SIG-M5 (cell line): ENCODE measurements at places on chromosomes 13 and 19.

DNA sequence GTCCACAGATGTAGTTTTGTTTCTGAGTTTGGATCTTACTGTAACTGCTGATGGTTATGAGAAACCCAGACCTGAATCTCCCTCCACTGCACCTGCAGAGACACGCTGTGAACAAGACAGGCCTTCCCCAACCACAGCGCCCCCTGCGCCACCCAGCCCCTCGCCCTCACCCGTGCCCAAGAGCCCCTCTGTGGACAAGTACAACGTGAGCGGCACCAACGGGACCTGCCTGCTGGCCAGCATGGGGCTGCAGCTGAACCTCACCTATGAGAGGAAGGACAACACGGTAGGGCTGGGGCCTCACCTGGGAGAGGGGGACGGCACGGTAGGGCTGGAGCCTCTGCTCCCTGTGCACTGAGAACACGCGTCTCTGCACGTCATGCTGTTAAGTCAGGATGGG, 22.3 kb downstream of the LAMP1 start:
- no peak for DNase-seq

DNA sequence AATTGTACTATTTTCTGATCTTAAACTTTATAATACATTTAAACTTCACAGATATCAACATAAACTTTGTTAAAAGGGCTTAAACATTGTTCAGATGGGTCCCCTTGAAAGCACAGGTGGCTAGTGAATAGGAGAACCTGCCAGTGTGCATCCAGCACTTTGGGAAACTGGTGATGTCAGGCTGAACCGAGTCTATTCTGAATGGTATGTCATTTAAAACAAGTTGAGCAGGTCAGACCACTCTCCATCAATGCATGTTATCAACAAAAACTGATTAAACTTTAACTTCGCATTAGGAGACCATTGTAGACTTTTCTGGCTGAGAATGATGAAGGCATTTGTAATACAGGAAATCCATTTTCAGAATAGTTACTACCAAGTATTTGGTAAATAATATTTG, 50.1 kb upstream of the FREM2 start:
- DNase-seq = no peak

GRCh38 chr13:67614013-67614412, 383.9 kb upstream of the PCDH9 start:
- no peak for DNase-seq

DNA sequence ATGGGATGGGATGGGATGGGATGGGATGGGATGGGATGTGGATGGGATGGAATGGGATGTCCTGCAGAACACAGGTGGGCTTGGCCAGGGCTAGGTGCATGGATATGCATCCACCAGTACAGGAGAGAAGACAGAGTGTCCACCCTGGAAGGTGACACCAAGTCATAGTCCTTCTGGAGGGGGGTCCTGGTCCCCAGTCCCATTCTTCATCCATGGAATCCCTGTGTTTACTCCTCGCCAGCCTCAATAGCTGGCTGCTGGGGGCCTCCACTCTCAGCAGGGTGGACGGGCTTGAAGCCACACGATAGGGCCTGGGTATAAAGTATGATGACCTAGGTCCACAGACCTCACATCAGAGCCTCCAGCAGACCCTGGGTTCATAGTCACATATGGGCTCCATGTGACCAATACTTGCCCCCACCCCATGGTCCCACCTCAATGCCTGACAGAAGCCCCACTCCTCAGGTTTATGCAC, 40.1 kb downstream of the RFX2 start:
- no peak for DNase-seq

DNA sequence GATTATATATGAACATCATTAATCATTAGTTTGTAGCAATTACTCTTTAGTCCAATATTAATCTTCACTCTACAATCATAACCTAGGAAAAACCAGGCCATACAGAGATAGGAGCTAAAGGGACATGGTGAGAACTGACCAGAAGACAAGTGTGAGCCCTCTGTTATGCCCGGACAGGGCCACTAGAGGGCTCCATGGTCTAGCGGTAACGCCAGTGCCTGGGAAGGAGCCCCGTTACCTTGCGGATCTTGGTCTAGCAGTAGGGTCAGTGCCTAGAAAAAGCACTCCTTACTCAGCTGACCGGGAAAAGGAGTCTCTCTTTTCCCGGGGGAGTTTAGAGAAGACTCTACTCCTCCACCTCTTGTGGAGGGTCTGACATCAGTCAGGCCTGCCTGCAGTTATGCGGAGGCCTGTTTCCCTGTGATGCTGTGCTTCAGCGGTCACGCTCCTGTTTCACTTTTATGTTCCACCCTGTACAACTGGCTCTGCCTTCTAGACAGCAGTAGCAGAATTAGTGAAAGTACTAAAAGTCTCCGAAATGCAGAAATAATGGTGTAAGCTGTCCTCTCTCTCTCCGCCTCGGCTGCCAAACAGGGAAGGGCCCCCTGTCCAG, 13.8 kb downstream of the OR7D4 start:
- DNase-seq = no peak

DNA sequence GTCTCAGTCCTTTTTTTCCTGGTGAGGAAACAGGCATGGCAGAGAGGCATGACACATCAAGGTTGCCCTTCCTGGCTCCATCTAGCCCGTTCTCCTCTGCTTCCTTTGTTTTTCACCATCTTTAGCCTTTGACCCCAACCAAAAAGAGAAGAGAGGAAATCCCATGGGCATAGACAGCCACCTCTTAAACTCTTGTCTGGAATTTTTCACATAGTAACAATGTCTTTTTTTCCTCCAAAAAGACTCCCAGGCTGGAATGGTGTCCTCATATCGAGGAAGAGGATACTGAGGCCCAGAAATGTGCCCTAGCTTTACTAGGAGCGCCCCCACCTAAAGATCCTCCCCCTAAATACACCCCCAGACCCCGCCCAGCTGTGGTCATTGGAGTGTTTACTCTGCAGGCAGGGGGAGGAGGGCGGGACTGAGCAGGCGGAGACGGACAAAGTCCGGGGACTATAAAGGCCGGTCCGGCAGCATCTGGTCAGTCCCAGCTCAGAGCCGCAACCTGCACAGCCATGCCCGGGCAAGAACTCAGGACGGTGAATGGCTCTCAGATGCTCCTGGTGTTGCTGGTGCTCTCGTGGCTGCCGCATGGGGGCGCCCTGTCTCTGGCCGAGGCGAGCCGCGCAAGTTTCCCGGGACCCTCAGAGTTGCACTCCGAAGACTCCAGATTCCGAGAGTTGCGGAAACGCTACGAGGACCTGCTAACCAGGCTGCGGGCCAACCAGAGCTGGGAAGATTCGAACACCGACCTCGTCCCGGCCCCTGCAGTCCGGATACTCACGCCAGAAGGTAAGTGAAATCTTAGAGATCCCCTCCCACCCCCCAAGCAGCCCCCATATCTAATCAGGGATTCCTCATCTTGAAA, at the start of gene GDF15:
TSS of gene GDF15 (plus strand) at position 484 of the 868 bp plus-strand sequence. CDS start at position 516, 32 bp downstream.
- no peak for DNase-seq

DNA sequence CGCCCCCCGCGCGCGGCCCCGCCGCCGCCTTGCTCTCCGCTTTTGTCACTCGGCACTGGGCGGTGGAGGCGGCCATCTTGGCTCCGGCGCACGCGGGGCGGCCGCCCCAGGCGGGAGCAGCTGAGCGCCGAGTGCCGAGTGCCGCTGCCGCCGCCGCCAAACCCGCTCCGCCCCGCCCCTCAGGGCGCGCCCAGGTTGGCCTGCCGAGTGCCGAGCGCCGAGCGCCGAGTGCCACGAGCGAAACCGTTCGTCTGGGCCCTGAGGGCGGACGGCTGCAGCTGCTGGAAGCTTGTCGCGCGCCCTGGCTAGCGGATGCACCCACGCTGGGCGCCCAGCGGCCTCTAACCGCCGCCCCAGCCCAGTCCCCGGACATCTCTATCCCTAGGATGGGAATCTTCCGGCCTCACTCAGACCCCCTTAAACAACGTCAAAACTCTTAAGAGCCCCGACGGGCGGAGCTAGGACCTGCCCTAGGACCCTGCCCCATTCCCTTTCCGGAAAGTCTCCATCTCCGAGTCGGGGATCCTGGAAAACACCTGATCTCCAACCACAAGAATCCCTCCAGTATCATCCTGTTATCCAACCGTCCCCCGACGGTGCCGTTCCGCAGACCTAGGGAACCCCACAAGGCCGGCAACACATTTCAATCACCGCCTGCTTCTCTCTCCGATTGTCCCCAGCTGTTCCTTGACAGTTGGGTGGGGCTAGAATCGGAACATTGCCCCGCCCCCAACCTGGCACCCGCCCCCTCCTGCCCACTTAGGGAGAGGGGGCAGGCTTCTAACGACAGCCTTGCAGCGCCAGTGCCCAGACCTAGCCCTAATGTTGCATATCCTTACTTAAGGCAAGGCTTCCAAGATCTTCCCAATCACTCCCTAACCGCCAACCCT, 14.1 kb upstream of the AKAP8L start:
- no peak for DNase-seq

- DNase-seq = no peak
Measured at GRCh38 chr13:110398564-110399507, 91.8 kb downstream of the COL4A2 start.

- DNase-seq = no peak
Measured at GRCh38 chr13:64758521-64759244, 2471.5 kb downstream of the PCDH9 start.

GRCh38 chr19:10662384-10663251, 8.5 kb downstream of the ILF3 start:
- DNase-seq = no peak

- DNase-seq = no peak
Measured at GRCh38 chr13:38543561-38543960, 143.3 kb upstream of the FREM2 start.

GRCh38 chr13:26508885-26509284, 48.6 kb upstream of the WASF3 start:
- no peak for DNase-seq

- no peak for DNase-seq
Measured at GRCh38 chr19:53906211-53907192, 2.6 kb upstream of the CACNG7 start.

- DNase-seq = no peak
Measured at GRCh38 chr13:105207572-105208293, 1327.7 kb downstream of the EFNB2 start.

GRCh38 chr19:12944104-12944674, 1.5 kb upstream of the RAD23A start:
- no peak for DNase-seq

DNA sequence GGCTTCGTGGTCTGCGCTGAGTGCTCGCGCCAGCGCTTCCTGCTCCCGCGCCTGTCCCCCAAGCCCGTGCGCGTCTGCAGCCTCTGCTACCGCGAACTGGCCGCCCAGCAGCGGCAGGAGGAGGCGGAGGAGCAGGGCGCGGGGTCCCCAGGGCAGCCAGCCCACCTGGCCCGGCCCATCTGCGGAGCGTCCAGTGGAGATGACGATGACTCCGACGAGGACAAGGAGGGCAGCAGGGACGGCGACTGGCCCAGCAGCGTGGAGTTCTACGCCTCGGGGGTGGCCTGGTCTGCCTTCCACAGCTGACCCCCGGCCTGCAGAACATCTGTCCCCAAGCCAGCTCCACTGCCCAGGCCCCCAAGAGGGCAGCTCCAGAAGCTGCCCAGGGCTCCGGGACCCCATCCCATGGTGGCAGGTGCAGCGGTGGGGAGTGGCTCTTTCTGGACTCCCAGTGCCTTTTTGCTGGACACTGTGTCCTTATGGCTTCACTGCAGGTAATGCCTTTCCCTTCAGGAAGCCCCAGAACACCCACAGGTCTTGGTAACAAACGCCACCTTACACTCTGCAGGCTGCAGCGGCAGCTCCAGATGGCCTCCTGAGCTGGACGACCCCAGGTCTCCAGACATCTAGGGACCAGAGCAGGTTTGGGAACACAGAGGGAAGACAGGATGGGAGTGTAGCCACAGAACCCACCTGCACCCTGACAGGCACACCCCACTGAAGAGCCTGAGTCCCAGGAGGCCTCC, 9.3 kb downstream of the PLEKHF1 start:
- DNase-seq = no peak

- DNase-seq = peak; percentile 66
Measured at GRCh38 chr13:80399340-80400163, 58.6 kb upstream of the SPRY2 start.

GRCh38 chr13:31963631-31964030, 67.9 kb upstream of the FRY start:
- DNase-seq = no peak

- DNase-seq = no peak
Measured at GRCh38 chr19:1218751-1219567, 13.4 kb downstream of the STK11 start.

- no peak for DNase-seq
Measured at GRCh38 chr19:52778811-52779210, 7.8 kb downstream of the ZNF600 start.

DNA sequence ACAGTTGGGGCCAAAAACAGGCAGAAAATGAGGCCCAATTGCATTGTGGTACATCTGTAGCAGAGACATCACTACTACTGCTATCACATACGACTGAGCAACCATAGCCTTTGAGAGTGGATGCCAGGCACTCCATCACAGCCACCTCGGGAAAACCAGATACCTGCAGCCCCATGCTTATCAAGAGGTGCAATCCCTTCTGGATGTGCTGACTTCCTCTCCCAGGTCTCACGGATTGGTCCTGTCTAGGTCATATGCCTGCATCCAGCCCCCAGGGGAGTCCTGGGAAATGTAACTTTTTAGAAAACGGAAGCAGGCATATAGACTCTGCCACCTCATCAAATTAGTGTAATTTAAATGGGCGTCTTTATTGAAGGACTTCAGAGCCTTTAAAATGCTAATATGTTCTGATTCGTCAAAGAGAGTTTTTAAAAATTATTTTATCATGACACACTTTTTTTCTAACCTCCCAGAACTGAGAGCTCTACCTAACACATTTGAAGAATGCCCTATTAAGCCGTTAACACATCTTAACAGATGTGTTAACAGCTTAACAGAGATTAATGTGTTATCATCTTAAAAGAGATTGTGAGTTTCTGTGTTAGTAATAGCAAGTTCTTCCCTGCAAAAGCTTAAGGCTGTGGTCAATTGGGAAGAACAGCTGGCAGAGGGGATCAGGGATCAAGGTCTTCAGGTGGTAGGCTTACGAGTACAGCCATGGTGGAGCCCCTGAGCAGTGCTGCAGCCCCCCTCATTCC, 63.9 kb downstream of the DLEU7 start:
- DNase-seq = no peak
